ENCODE measurements at places on chromosomes 5 and 9.

DNA sequence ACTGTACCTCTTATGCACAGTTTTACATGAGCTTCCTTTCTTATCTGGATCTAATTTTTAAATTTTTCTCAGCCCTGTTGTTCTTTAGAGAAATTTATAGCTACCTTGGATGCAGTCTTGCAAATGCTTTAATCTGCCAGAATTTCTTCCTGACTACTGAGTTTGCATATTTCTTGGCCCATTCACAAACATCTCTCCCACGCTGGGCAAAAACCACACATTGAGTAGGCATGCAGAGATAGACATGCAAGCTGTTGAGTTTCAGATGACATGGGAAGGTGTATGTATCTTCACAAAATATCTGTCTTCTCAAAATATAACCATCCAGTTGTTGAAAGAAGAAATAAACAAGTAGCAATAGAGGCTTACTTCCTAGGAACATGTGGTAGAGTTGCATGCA is 101.2 kb downstream of the PARP8 start:
- no peak for DNase-seq

- DNase-seq: no peak
Measured at GRCh38 chr9:112338561-112338960, 5.1 kb upstream of the PTBP3 start.

DNA sequence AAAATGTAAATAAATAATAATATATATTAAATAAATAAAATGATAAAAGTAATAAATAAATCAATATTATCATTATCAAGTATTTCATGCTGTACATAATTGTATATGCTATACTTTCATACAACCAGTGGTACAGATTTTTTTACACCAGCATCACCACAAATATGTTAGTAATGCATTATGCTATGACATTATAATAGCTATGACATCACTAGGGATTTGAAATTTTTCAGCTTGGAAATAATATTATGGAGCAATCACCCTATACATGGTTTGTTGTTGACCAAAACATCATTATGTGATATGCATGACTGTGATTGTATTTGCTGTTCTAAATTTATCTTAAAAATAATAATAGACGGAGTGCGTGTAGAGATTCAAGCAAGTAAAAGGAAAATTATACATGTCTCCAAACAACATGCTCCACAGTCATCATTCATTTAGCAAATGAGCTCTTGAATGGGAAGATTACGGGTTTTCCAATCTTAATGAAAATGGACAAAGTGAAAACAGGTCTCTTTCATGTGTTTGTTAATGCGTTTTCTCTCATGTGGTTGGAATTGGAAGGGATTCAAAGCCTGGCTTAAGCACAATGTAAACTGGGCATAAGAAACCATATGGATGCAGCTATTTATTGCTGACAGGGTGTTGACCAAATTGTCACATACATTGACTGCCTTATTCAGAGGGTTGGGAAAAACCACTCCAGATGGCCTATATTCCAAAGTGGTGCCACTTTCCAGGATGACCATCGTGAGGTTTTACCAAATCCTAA is 643.0 kb upstream of the RGMB start:
- no peak for DNase-seq

DNA sequence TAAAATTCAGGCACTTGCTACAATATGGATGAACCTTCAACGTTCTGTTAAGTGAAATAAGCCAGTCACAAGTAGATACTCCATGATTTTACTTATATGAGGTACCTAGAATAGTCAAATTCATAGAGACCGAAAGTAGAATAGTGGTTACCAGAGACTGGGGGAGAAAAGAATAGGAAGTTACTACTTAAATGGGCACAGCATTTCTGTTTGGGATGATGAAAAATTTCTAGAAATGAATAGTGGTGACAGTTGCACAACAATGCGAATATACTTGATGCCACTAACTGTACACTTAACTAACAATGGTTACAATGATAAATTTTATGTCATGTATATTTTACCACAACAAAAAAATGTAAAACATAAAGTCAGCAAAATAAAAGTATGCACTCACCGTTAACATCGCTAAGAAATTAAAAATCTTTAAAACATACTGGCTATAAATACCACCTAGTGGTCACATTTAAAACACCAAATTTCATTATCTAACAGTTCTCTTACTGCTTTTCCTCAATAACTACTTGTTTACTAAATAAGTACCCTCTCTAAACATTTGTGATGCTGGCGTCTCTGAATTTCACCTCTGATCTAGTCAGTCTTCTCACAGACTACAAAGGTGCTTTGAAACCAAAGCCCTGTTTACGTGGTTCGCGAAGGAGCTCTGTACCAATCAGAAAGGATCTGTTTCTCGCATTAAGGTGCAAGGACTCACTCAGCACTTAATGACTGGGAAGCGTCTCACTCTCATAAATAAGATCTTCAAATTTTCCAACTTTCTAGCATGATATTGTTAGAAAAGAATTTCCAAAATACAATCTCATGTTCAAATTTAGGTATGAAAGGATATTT is 22.7 kb downstream of the KIF3A start:
- DNase-seq: no peak

- DNase-seq: no peak
Measured at GRCh38 chr5:133228316-133228715, 176.5 kb downstream of the HSPA4 start.

DNA sequence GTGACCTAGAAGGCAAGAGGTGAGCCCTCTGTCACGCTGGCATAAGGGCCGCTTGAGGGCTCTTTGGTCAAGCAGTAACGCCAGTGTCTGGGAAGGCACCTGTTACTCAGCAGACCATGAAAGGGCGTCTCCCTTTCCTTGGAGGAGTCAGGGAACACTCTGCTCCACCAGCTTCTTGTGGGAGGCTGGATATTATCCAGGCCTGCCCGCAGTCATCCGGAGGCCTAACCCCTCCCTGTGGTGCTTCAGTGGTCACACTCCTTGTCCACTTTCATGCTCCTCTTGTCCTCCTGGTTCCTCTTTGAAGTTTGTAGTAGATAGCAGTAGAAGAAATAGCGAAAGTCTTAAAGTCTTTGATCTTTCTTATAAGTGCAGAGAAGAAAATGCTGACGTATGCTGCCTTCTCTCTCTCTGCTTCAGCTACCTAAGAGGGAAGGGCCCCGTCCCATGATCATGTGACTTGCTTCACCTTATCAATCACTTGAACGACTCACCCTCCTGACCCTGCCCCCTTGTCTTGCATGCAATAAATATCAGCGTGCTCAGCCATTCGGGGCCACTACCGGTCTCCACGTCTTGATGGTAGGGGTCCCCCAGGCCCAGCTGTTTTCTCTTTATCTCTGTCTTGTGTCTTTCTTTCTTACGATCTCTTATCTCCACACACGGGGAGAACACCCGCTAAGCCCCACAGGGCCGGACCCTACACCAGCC is 16.7 kb upstream of the SCGB3A1 start:
- no peak for DNase-seq

- DNase-seq: no peak
Measured at GRCh38 chr9:69513141-69513820, 158.9 kb downstream of the APBA1 start.

GRCh38 chr5:93570294-93571113 is 10.5 kb downstream of the NR2F1-AS1 start:
- no peak for DNase-seq
